ENCODE measurements at places on chromosomes 4 and X.

DNA sequence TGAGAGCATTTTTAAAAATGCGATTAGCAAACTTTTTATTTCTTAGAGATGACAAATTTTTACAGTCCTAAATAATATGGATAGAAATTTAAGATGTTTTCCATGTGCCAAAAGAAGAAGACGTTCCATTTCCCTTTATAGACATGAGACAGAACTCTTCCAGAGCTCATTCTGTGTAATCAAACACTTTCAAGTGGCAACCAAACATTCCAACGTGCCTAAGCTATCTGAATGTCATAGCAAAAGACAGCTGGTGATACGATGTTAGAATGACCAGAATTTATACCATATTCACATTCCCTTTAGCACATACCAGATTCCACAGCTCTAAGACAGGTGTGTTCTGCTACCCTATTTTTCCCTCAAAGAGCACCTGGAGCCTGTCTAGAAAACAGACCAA, 133.2 kb downstream of the ENOX2 start:
- no peak for DNase-seq

GRCh38 chr4:154049457-154050181, 260.7 kb upstream of the SFRP2 start:
- DNase-seq, result peak; percentile 43

DNA sequence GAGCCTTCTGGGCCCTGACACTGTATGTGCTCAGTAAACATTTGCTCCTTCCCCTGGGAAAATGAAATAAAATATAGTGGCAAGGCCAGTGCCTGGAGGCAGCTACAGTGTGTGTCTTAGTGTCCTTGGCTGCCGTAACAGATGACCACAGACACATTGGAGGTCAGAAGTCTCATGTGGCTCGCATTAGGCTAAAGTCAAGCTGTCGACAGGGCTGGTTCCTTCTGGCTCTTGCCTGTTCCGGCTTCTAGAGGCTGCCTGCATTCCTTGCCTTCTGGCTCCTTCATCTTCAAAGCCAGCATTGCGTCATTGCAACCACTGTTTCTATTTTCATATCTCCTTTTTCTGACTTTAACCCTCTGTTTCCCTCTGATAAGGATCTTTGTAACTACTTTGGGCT, 83.6 kb upstream of the STX18 start:
- no peak for DNase-seq

DNA sequence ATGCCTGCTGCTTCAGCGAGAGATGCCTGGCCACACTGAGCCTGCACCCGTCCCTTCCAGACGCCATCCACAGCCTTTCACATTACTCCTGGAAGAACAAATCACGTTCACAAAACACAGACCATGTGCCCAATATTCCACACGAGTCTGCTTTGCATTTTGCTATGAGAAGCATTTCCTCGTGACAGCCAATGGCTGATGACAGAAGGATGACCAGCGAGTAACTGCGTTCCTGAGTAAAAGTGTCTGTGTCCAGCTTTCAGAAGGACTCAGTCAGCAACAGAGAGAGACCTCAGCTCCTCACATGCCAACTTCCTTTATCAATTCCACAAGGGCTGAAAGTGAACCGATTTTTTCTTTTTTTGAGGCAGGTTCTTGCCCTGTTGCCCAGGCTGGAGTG, 19.5 kb downstream of the NAT8L start:
- no peak for DNase-seq

GRCh38 chrX:39580043-39580442, 517.7 kb downstream of the BCOR start:
- DNase-seq, result no peak

DNA sequence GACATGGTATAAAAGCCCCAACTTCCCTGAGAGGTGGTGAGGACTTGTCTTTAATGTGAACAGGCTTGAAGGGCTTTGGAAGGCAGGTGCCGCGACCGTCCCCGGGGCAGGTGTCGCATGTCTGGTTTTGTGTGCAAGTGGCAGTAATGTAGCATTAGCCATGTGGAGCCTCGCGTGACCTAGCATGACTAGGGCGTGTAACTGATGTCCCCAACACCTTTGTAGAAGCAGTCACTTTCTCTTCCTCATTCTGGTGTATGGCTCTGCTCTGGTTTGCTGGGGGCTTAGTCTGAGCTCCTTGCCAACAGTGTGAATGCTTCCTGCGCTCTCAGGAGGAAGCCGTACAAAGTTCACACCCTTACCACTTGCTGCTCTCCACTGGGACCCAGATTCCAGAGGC, 145.7 kb downstream of the AMMECR1 start:
- no peak for DNase-seq

- no peak for DNase-seq
Observed at GRCh38 chr4:39706741-39707511, 9.0 kb downstream of the UBE2K start.

GRCh38 chrX:115630204-115630603, 69.2 kb downstream of the PLS3 start:
- DNase-seq, result no peak

DNA sequence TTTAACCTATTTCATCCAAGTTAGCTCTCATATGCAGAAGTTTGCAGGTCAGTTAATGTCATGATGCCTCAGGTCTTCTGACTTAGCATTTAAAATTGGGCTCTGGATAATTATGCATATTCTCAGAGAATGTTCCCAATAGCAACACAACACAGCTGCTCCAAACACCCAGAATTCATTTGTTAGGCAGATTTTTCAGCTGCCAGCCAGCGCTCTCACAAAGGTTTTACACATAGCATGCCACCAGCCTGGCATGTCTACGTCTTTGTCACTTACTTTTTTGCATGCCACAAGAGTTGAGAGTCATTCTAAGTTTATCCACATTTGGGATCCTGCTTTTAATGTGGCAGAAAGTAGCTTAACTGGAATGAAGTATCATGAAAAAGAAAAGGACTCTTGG, 84.8 kb downstream of the LIMCH1 start:
- DNase-seq, result peak; percentile 55

GRCh38 chrX:4674028-4674782, 960.8 kb upstream of the PRKX start:
- no peak for DNase-seq

DNA sequence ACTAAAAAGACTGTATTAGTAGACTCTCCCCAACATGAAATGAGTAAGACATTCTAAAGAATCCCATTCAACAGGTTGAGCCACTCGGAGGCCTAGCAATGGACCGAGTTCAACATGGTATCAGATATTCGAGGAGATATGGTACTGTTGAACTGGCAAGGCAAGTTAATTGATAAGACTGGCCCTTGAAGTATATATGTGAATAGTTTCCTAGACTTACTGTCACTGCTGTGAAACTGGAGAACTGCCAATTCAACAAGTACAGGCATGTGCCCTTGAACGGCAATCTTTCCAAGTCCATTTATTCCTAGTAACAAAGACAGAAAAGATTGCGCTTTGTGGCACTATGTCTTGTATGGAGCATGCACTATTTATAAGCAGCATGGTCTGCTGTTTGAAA, 24.4 kb downstream of the FAT1 start:
- DNase-seq, result peak; percentile 46

DNA sequence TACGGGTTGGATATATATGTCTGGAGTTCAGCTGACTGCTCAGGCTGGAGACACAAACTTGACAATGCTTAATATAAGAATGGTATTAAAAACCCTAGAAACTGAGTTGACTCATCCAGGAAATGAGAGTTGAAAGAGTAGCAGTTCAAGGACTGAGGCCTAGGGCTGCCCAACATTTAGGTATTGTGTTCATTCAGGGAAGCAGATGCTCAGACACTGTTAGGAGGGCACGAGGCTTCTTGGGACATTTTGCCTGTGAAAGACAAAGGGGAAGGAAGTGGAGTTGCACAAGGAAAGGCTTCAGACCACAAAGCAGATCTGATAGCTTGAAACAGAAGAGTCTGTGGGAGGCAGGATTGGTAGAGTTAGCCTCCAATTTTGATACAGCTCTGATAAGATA, 52.0 kb upstream of the HS3ST1 start:
- DNase-seq, result no peak

GRCh38 chrX:39855748-39856129, 242.0 kb downstream of the BCOR start:
- DNase-seq, result no peak

DNA sequence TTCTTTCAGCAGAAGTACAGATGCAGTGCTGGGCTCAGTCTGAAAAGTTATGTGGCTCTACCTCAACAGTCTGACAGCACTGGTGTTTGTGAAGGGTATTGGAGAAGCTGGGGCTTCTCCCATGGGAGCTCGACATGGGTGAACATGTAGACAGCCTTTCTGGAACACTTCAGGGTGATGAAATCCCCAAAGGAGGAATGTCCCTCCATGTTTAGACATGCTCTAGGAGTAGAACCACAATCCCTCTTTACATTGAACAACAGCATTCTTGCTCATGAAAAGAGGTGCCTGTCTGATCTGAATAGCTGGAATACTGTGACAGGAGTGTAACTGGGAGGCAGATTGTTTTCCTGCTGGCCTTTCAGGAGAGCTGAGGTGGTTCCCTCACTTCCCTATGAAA, 53.8 kb upstream of the NAP1L2 start:
- no peak for DNase-seq

DNA sequence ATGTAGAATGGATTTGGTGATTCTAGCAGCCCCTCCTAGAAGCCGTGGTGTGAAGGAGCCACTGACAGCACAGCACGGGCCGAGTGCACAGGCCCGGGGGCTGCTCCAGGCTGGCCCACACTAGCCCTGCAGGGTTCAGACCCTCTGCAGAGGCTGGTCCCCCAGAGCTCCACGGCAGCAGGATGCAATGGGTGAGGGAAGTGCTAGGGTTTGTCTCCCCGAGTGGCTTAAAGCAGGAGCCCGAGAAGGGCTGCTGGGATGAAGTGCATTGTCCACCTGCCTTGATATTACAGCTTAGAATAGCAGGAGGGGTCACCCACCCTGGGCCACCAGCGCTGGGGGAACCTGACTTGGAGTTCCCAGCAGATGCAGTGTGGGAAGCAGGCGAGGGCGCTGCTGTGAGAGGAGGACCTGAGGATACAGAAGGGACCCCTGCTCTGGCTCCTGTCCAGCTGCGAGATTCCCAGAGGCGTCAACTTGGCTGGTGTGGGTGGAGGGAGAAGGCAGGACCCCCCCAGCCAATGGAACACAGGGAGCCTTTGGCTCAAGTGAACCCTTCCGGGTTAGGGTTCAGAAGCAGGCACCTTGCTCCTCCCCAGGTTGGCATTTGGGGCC, 30.0 kb downstream of the WDR1 start:
- DNase-seq, result no peak

GRCh38 chr4:75786938-75787337, 62.6 kb downstream of the USO1 start:
- DNase-seq, result no peak

DNA sequence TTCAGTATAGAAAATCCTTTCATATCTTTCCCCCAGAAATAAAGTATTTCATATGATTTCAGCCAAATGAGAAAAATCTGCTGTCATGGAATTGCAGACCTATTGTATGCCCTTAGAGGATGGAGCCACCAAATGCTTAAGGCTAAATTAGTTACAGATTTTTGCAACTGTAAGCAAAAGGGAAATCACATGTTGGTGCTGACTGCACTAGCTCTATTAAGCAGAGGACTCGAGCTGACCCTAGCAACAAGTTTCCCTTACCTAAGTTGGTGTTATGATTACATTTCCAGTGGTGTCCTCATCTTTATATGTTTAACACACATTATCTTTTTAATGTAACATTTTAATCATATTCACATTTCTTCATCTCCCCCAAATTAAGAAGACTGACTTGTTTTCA, 58.3 kb upstream of the DOCK11 start:
- DNase-seq, result no peak

- no peak for DNase-seq
Observed at GRCh38 chr4:37549041-37549440, 137.1 kb downstream of the RELL1 start.

GRCh38 chr4:39201963-39202362, 19.6 kb downstream of the WDR19 start:
- no peak for DNase-seq

- no peak for DNase-seq
Observed at GRCh38 chrX:25851141-25851540, 287.0 kb upstream of the MAGEB18 start.

- DNase-seq, result no peak
Observed at GRCh38 chrX:635428-636090, 5.0 kb downstream of the SHOX start.

DNA sequence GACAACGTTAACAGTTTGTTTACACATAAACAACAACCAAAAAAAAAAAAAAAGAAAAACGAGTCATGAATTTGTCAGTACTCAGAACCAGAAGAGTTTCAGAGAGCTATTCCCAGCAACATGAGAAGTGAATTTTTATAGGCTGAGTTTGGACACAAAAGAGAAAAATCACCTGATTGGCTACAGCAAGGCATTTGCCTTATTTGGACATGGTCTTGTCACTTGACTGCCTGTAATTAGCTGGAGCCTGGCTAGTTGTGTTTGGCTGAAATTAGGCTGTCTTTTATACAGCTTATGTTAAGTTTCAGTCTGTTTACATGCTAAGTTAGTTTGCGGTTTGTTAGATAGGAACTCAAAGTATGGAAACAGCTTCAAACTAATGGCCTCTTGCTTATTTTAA, 880 bp upstream of the TEX13A start:
- no peak for DNase-seq
